ENCODE measurements at places on chromosomes 16 and 17. TPM values are rescaled to one million over a fixed set of nuclear protein-coding genes. Genes with fewer than 3 reads are reported as not detected.

KRTAP4-4 gene
- total RNA-seq, result not detected

SOST gene
- total RNA-seq, result not detected

CEP295NL gene
- not detected for total RNA-seq

GRCh38 chr17:42233994-42234393 lies 39.7 kb upstream of the GHDC start:
- no peak for DNase-seq

GRCh38 chr16:9275377-9275776 lies 183.9 kb downstream of the HAPSTR1 start:
- peak; percentile 8 for DNase-seq

- no peak for DNase-seq
Observed at GRCh38 chr17:31564291-31564690, 172.8 kb downstream of the RAB11FIP4 start.

DNA sequence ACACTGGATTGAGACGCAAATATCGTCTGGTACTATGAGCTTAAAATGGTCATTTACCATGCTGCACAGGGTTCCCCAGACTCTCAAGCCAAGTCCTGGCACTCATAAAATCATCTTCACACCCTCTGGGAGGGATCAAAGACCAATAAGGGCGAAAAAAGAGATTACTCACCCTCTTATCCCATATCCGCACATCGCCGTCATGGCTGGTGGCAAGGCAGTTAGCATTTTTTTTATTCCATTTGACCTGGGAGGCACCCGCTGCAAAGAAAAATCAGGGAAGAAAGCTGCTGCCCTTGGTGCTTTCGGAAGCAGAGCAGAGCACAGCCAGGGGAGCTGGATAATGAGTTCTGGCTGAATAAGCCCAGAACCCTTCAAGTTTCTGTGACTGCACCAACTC lies 42.4 kb downstream of the WDR59 start:
- no peak for DNase-seq

- DNase-seq, result no peak
Observed at GRCh38 chr17:69908626-69909368, 166.2 kb upstream of the KCNJ16 start.

GRCh38 chr17:59342681-59343131 lies 11.3 kb downstream of the YPEL2 start:
- peak; percentile 66 for DNase-seq

- DNase-seq, result no peak
Observed at GRCh38 chr16:73663720-73664119, 615.8 kb upstream of the ZFHX3 start.

- no peak for DNase-seq
Observed at GRCh38 chr17:81858170-81858966, 2.0 kb downstream of the P4HB start.

GRCh38 chr16:47028767-47029377 lies 55.4 kb upstream of the DNAJA2 start:
- DNase-seq, result no peak
